Central memory CD8-positive, alpha-beta T cell (primary cell): ENCODE measurements at places on chromosomes 1 and 21.
A peak's percentile ranks its signal among the peaks of the same experiment; 100 is the strongest.

- H3K4me1 ChIP-seq, result peaks cover 58% of the 10 kb centered on the region
- peak within 1 kb of the TSS; percentile 93 for H3K4me3 ChIP-seq
- H3K27ac ChIP-seq, result peak within 1 kb of the TSS; percentile 94
- H3K27me3 ChIP-seq, result no peaks in the 10 kb centered on the region
- H3K36me3 ChIP-seq, result peaks cover 11% of the 10 kb centered on the region
These were observed at the start of gene AMIGO1 for GRCh38 chr1:109509176-109510134. Gene AMIGO1 (minus strand): TSS chr1:109509727. CDS start chr1:109508912, 815 bp downstream.

- peaks cover 21% of the 10 kb centered on the region for H3K4me1 ChIP-seq
- peaks cover 10% of the 10 kb centered on the region for H3K27me3 ChIP-seq
- H3K36me3 ChIP-seq, result peaks cover 2% of the 10 kb centered on the region
- H3K4me3 ChIP-seq, result no peak overlapping the region
- H3K27ac ChIP-seq, result peak overlapping the region; percentile 45
- peak; percentile 32 for DNase-seq
These were observed 18.9 kb upstream of the ZNF683 start for GRCh38 chr1:26391450-26391849.

GRCh38 chr1:186194107-186194756 lies 180.8 kb downstream of the TPR start:
- no peaks in the 10 kb centered on the region for H3K36me3 ChIP-seq
- H3K27ac ChIP-seq, result no peak overlapping the region
- no peak overlapping the region for H3K4me3 ChIP-seq
- no peaks in the 10 kb centered on the region for H3K4me1 ChIP-seq
- no peak for DNase-seq

GRCh38 chr21:35578347-35578782 lies 482.0 kb downstream of the SETD4 start:
- H3K36me3 ChIP-seq, result no peaks in the 10 kb centered on the region
- H3K4me1 ChIP-seq, result no peaks in the 10 kb centered on the region
- peaks cover 90% of the 10 kb centered on the region for H3K27me3 ChIP-seq

DNA sequence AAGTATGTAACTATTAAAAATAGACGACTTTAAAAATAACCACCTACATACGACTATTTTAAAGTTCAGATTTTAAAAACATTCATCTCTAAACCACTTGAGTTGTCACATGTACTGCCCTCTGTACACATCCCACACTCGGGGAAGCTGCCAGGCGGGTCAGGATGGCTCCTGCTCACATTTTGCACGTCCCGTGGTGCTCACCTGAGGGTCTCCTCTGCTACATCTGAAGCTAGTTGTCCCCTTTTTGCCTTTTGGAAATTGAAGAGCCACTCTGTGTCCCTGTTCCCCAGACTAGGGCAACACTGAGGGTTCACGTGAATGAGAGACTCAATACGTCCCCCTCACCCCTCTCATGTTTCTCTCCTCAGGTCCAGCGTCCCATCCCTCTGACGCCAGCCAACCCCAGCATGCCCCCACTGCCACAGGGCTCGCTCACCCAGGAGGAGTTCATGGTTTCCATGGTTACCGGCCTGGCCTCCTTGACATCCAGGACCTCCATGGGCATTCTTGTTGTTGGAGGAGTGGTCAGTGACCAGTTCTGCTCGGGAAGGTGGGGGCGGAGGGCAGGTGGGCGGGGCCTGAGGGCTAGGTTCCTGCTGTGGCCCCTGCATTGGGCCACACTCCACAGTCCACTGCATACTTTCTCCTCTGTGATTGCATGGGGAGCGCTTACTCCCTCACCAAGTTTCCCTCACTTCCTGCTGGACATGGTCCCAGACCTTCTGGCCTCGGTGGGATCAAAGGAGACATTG lies 13.0 kb upstream of the MIIP start:
- H3K4me1 ChIP-seq, result no peaks in the 10 kb centered on the region
- no peak overlapping the region for H3K4me3 ChIP-seq
- no peak overlapping the region for H3K27ac ChIP-seq

DNA sequence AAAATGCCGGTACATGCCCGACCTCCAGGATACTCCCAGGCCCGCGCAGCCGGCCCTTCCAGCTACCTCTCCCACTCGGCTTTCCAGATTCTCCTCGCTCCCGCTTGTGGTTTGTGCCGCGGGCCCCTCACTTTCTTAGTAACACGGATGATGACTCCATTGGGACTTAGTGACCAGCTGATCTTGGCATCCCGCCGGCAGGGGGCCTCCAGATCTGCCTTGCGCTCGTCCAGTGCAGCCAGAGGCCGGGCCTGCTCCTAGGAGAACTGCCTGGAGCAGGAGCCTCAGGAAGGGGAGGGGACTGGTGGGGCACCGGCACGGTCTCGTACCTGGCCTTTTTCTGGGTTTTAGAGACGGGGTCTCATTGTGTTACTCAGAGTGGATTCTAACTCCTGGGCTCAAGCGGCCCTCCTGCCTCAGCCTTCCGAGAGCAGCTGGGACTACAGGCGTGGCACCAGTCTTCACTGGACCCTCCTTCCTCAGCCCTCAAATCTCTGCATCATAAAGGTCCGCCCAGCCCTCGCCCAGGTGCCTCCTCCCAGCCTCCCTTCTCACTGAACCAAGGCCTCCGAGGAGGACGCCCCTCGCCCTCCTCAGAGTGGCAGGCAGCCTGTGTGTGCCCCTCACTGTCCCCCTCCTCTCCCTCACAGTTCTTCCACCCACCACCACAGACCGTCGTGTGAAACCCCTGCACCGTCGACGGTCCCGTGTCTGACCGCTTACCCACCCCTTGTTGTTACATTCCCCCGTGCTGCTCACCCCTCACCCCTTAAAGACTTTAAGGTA lies 78.6 kb downstream of the SLC25A24 start:
- peaks cover 16% of the 10 kb centered on the region for H3K4me1 ChIP-seq
- no peak overlapping the region for H3K4me3 ChIP-seq
- no peaks in the 10 kb centered on the region for H3K36me3 ChIP-seq
- H3K27ac ChIP-seq, result no peak overlapping the region
- peaks cover 10% of the 10 kb centered on the region for H3K27me3 ChIP-seq

GRCh38 chr1:177488722-177489121 lies 318.0 kb downstream of the BRINP2 start:
- no peak for DNase-seq
- no peak overlapping the region for H3K27ac ChIP-seq
- H3K27me3 ChIP-seq, result no peaks in the 10 kb centered on the region

GRCh38 chr1:60281360-60281932 lies 207.9 kb upstream of the C1orf87 start:
- no peaks in the 10 kb centered on the region for H3K27me3 ChIP-seq
- H3K4me3 ChIP-seq, result no peak overlapping the region
- peaks cover 7% of the 10 kb centered on the region for H3K4me1 ChIP-seq
- no peak overlapping the region for H3K27ac ChIP-seq

GRCh38 chr1:71649608-71650007 lies 568.8 kb upstream of the ZRANB2 start:
- H3K4me3 ChIP-seq, result no peak overlapping the region
- H3K4me1 ChIP-seq, result no peaks in the 10 kb centered on the region
- H3K36me3 ChIP-seq, result no peaks in the 10 kb centered on the region
- H3K27ac ChIP-seq, result no peak overlapping the region

- no peak for DNase-seq
- peaks cover 81% of the 10 kb centered on the region for H3K27me3 ChIP-seq
- H3K27ac ChIP-seq, result no peak overlapping the region
- no peak overlapping the region for H3K4me3 ChIP-seq
These were observed 72.1 kb downstream of the SH3BGR start for GRCh38 chr21:39523915-39524314.

DNA sequence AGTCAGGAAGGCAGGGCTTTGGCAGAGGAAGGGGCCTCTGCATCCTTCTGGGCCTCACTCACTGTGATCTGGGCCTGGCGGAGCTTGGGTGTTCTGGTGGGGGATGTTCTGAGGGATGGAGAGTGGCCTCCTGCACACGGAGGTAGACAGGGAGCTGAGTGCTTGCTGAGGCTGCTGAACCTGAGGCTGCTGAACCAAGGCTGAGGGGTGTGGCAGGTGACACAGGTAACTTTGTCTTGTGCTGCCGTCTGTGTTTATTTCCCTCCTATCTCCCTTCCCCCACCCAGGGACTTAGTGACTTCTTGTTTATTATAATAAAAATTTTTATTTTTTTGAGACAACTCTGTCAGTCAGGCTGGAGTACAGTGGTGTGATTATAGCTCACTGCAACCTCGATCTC lies 37.7 kb upstream of the IFNLR1 start:
- no peak overlapping the region for H3K27ac ChIP-seq
- H3K27me3 ChIP-seq, result peaks cover 20% of the 10 kb centered on the region
- H3K4me3 ChIP-seq, result no peak overlapping the region
- no peaks in the 10 kb centered on the region for H3K36me3 ChIP-seq

DNA sequence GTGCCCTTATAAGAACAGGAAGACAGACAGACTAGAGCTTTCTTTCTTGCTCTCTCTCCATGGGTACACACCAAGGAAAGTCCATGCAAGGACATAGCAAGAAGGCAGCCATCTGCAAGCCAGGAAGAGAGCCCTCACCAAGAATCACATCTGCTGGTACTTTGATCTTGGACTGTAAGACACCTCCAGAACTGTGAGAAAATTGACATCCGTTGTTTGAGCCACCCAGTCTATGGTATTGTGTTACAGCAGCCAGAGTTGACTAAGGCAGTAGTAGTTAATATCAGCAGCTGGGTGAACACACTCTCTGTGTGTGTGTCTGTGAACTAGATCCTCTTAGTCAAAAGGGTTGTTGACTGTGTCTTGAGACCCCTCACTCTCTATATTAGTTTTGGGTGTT lies 53.8 kb upstream of the PPP2R5A start:
- DNase-seq, result no peak
- no peaks in the 10 kb centered on the region for H3K27me3 ChIP-seq
- peaks cover 2% of the 10 kb centered on the region for H3K36me3 ChIP-seq
- peaks cover 33% of the 10 kb centered on the region for H3K4me1 ChIP-seq

DNA sequence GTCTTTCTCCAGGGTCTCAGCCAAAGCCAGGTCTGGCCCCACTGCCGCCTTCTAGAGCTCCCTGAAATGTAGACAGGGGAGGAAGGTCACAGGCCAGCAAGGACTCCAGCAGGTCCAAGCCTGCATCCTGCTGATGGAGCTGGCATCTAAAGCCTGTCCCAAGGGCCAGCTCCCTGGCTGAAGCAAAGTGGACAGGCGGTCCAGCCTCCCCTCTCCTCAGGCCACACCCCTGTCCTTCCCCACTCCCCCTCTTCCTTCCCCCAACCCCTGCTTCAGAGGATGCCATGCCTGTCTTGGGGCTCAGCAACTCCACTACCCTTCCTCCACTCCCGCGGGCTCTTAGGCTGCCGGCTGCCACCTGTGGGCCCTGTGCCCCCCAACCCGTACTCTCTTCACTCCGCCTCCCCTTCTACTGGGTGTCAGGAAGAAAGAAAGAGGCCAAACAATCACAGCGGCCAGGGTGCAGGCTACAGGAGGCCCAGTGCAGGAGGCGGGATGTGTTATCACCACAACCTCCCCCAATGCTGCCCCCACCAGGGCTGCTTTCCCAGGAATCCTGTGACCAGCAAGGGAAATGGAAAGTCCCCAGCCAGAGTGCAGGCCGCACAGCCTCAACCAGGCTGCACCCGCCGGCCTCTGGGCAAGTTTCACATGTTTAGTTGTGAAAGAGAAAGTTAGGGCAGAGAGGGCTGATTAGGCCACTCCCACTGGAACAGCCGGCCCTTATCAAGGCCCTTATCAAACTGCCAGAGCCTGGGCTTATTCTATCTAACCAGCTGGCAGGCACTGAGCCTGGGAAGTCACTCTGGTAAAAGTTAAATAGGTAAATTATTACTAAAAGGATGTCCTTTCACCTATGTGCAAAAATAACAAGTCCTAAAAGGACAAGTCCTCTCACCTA lies 34.1 kb downstream of the ACOT7 start:
- H3K4me1 ChIP-seq, result peaks cover 33% of the 10 kb centered on the region
- peak overlapping the region; percentile 95 for H3K27ac ChIP-seq
- H3K36me3 ChIP-seq, result peaks cover 7% of the 10 kb centered on the region
- no peaks in the 10 kb centered on the region for H3K27me3 ChIP-seq

DNA sequence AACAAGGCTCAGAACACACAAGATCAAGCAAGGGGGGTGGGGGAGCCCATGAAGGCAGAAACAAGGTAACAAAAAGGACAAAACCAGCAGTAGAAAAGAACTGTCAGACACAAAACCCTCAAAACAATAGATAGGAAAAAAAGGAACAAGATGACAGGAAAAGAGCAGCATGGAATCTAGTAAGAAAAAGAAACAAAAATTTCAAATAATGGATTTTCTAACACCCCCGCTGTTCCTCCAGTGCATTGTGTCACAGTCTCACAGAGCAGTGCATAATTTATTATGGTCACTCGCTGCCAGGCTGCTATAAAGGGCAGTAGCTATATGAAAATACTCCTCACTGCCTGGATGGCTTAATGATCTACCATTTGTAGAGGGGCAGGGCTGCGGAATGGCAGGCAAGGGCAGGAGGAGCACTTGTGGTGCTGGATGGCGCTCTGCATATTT lies 567.9 kb downstream of the DPYD start:
- DNase-seq, result no peak
- peaks cover 2% of the 10 kb centered on the region for H3K36me3 ChIP-seq
- no peaks in the 10 kb centered on the region for H3K4me1 ChIP-seq
- no peaks in the 10 kb centered on the region for H3K27me3 ChIP-seq
- H3K4me3 ChIP-seq, result no peak overlapping the region

DNA sequence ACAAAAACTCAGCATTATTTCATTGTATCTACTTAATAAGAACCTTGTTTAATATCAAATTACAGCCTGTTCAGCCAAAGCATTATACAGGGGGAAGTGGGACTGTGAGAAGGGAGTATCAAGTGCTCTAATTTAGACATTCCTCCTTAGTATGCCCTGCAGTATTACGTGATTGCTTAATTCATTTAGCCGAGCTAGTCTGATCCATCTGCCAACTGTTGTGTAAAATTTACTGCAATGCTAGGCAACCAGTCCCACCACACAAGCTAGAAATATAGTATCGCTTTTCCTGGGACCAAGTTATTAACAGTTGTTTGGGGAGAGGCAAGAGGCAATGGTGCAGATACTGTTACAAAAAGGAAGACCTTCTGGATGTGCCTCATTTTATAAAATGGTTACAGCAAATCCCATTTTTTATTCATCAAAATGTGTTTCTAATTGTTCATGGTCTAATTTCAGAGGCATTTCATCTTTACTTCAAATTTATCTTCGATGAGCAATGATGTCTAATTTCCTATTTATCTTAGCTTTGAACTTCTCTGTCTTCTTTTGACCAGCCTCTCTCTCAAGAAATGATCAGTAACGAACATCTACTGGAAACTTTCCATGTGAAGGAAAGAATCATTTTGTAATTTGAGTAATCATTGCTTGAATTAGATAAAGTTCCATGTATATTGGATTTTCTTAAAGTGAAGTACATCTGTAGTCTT lies 283.3 kb downstream of the DUSP10 start:
- H3K36me3 ChIP-seq, result no peaks in the 10 kb centered on the region
- no peak overlapping the region for H3K27ac ChIP-seq
- DNase-seq, result no peak
- H3K4me3 ChIP-seq, result no peak overlapping the region
- H3K27me3 ChIP-seq, result peaks cover 20% of the 10 kb centered on the region

GRCh38 chr1:52634111-52634510 lies 1.1 kb downstream of the SHISAL2A start:
- H3K27ac ChIP-seq, result peak overlapping the region; percentile 98
- H3K36me3 ChIP-seq, result peaks cover 33% of the 10 kb centered on the region
- no peaks in the 10 kb centered on the region for H3K27me3 ChIP-seq
- H3K4me3 ChIP-seq, result peak overlapping the region; percentile 89

- H3K4me3 ChIP-seq, result no peak overlapping the region
- no peak for DNase-seq
- H3K4me1 ChIP-seq, result no peaks in the 10 kb centered on the region
- no peaks in the 10 kb centered on the region for H3K36me3 ChIP-seq
- no peaks in the 10 kb centered on the region for H3K27me3 ChIP-seq
- H3K27ac ChIP-seq, result no peak overlapping the region
These were observed 142.4 kb downstream of the PLPP3 start for GRCh38 chr1:56436912-56437417.
